ENCODE measurements at places on chromosomes 2 and 18.
A peak's percentile ranks its signal among the peaks of the same experiment; 100 is the strongest.

DNA sequence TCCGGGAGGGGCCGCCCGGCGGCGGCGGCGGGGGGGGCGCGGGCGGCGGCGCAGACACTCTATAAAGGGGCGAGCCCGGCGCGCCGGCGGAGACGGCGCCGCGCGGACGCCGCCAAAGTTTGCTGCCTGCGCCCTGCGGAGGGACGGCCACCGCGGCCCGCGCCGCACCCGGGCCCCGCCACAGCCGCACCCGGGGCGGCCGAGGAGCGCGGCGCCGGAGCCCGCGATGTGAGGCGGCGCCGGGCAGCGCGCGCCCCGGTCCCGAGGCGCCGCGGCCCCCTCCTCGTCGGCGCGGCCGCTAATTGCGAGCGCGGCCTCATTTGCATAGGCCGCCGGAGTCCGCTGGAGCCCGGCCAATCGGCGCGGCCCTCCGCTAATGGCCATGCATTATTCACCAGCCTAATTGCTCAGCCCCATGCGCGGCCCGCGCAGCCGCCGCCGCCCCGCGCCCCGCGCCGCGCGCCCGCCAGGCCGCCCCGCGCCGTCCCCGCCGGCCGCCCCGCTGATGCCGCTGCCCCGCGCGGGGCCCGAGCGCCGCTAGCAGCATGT is at the start of gene SALL3:
Gene SALL3 (plus strand): TSS at position 89 of the 549 bp plus-strand sequence. CDS start 457 bp downstream, at position 546.
- DNase-seq, result no peak

- no peak for DNase-seq
These were observed 11.6 kb downstream of the IRS1 start for GRCh38 chr2:226788064-226788463.

GRCh38 chr2:147165697-147166382 is 679.0 kb upstream of the ACVR2A start:
- DNase-seq, result no peak

DNA sequence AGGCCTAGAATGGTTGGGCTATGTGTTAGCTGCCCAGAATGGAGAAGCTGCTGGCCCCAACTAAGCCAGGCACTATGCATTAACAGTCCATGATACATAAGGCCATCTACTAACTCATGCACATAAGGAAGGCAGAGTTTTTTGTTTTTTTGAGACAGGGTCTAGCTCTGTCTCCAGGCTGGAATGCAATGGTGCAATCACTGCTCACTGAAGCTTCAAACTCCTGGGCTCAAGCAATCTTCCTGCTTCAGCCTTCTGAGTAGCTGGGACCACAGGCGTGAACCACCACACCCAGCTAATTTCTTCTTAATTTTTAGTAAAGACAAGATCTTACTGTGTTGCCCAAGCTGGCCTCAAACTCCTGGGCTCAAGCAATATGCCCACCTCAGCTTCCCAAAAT is 37.6 kb downstream of the GPR45 start:
- DNase-seq, result no peak

DNA sequence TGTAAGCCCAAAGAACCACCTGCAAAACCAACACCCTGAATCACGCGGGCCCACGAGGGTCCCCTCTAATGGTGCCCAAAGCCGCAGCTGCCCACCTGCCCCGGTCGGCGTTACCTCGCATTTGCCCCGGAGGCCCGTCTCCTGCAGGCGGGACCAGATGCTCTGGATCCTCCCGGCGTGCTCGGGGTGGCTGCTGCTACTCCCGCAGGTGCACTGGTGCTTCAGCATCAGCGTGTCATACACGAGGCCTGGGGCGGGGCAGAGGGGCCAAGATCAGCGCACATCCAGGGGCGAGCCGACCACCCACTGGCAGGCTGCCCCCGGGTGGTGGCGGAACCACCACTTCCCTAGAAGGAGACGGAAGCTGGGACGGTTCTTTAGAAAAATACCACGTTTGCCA is 260.1 kb downstream of the TWIST2 start:
- no peak for DNase-seq

DNA sequence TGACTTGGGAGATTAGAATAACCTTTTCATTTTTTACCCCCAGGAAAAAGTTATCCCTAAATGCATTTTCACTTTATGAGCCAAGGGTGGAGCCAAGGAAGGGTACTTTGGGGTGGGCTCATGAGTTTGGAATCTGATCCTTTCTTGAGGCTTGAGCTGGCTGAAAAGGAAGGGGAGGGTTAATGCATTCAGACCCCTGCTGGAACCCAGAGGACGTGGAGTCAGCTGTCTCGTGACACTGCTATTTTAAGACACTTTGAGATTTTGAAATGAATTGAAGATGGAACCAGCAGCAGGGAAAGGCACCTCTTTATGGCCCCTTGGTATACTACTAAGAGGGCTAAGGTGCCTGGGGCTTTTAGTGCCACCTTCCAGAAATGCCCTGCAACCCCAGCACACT is 90.4 kb downstream of the MARCHF4 start:
- DNase-seq, result no peak

DNA sequence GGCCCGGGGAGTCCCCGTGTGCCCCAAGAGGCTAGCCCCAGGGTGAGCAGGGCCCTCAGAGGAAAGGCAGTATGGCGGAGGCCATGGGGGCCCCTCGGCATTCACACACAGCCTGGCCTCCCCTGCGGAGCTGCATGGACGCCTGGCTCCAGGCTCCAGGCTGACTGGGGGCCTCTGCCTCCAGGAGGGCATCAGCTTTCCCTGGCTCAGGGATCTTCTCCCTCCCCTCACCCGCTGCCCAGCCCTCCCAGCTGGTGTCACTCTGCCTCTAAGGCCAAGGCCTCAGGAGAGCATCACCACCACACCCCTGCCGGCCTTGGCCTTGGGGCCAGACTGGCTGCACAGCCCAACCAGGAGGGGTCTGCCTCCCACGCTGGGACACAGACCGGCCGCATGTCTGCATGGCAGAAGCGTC is 16.9 kb upstream of the FAHD2A start:
- no peak for DNase-seq

DNA sequence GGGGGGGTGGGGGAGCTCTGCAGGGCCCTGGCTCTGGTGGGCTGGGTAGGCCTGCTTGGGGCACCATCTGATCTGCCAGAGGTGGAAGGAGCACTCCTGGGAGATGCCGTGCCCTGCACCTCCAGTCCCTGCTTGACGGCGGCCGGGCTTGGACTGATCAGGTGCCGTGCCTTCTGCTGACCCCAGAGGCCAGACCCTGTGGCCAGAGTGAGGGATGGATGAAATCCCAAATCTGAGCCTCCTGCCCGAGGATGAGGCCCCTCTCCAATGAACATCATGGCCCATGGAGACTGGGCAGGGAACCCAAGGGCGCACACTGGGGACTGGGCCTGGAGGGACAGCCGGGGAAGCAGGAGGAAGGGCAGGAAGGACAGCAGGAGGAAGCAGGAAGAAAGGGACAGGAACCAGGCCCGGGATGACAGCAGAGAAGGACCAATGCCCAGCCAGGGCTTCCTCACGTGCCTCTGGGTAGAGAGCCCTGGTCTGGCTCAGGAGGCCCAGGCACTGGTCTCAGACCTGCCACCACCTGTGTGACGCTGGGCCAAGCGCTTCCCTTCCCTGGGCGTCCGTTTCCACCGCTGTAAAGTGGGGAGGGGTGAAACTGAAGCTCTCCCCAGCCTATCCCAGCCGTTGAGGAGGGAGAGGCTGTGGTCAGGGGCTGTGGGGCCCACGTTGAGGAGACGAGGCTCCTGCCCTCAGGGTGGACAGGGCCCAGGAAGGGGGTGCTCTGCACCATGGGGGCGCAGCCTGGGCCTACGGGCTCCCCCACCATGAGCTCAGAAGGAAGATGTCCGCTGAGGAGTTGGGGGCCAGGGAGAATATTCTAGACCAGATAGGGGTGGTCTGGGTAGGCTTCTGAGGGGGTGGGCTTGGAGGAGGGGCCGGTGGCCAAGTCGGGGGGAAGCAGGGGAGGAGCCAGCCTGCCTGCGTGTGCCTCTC is 1.0 kb upstream of the GPR35 start:
- peak; percentile 13 for DNase-seq

GRCh38 chr2:199458806-199459285 is 1.1 kb upstream of the SATB2 start:
- no peak for DNase-seq

GRCh38 chr18:46771141-46771540 is 14.3 kb upstream of the ST8SIA5 start:
- DNase-seq, result no peak

DNA sequence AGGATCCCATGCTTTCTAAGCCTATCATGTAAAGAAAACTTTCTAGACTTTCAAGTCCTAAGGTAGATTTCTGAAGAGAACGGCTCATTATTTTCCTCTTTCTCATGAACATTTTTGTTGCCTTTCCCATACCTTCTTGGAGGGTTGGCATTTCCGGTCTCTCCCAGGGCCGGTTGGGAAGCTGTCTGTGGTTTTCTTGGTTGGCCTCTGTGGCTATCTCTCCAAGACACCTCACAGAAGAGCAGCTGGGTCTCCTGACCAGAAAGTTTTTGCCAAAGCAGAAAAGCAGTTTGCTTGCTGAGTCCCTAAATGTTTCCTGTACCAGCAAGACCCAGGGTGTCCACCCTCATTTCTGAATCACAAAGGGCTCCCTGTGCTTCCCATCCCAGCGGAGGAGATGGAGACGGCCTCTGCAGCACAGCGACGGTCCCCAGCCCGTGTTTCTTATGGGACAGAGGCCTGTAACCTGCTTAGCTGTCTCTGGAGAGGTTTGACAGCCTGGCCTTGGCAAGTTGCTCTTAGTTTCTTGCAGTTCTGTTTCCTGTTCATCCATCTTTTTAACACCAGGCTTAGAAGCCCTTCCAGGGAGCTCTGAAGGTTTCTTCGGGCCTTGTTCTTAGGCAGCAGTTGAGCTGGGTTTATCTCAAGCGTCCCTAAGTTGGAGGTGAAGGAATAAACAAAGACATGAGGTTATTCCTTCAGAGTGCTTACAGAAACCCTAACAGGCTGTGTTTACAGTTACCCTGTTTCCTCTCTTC is 39.8 kb downstream of the GREB1 start:
- no peak for DNase-seq
